ENCODE measurements at places on chromosomes 2 and 18.

DNA sequence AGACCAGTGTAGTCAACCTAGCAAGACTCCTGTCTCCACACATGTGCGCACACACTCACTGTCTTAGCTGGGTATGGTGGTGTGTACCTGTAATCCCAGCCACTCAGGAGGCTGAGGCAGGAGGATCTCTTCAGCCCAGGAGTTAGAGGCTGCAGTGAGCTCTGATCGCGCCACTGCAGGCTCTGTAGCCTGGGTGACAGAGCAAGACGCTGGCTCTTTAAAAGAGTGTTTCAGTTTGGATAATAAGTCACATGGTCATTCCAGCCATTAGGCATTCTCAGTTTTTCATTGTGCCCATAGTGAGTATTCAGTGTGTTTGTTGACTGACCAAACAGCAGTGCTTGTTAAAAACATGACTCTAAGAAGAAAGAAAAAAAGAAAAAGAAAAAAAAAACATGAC, 31.0 kb downstream of the RAB10 start:
- no peak for DNase-seq

- no peak for DNase-seq
Measured at GRCh38 chr2:236888794-236889780, 196.6 kb upstream of the COPS8 start.

DNA sequence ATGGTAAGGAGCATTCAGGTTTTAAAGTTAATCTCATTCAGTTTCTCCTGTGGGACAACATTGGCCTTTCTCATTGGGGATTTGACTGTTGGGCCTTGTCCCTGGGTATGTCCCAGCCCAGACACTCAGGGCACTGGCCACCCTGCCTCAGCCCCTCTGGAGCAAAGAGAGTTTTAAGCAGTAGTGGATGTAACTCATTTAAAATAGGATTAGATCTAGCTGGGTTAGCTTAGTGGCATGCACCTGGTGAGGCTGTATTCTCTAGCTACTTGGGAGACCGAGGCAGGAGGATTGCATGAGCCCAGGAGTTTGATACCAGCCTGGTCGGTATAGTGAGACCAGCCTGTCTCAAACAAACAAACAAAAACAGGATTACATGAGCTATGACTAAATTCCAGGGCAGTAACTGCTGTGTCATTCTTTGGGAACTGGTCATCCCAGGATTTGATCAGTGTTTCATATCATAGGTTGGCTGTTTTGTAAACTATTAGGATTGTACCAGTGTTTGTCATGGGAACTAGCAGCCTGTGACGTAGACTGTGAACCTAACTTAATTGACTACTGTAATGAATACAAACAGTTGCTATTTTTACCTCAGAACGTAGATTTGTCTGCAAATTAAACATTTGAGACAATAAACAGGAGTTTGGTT, 12.5 kb downstream of the INPP4A start:
- no peak for DNase-seq

DNA sequence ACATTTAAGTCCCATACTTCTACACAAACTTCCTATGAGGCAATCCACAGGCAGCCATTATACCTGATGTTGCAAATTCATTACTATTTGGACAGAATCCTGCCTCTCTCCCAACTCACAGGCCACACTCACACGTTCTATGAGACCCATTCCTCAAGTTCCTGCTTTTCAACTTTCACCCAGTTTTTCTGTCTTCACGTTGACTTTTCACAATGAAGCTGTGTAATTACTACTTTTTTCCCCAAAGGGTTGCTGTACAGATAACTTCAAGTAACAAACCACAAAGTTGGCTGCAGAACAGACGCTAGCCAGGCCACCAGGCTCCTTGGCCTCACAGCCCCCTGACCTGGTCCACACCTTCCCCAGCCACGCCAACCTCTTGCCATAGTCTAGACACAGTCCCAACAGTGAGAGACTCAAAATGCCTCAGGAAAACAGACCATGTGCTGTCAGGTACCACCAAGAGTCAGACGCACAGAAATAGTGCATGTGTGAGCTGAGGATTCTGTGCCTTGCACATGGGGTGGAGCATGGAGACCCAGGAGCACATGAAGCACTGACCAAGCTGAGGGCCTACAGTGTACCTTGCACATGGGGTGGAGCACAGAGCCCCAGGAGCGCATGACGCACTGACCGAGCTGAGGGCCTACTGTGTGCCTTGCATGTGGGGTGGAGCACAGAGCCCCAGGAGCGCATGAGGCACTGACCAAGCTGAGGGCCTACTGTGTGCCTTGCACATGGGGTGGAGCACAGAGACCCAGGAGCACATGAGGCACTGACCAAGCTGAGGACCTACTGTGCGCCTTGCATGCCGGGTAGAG, 61.0 kb downstream of the EIPR1 start:
- DNase-seq, result no peak

- DNase-seq, result no peak
Measured at GRCh38 chr2:54708584-54709335, 14.7 kb upstream of the EML6 start.

- DNase-seq, result no peak
Measured at GRCh38 chr2:119231975-119232665, 8.5 kb downstream of the STEAP3 start.

DNA sequence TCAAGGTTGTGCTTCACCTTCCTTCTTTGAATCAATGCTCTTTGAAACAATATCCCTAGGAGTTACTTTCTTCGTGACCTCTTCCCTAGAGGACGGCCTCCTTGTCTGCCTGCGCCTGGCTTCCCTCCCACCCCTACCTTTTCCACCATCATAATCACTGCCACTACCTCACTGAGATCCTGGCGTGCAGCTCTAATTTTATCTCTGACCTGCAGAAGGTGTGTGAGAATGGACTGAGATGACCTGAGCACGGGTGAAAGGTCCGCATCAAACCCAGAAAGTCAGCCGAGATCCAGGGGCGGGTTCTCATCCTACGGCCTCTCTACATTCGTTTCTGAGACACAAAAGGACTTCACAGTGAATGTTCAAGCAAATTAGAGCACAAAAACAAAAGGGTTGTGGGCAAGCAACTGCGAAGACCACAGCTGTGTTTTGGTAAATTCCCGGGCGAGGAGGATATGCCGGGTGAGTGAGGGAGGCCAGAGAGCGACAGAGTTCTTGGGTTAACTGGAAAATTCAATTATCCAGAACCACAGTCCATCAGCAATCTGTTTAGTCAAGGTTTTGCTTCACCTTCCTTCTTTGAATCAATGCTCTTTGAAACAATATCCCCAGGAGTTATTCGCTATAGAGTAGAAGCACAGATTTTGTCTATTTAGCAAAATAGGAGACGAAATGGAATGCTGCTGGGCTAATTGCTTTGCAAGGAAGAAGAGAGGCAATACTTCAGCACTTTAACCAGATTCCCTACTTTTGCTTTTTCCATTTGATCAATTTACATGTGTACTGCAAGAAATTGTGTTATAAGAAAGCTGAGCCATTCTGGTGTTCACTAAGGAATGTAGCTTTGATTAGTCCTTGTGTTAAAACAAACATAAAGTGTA, 212.6 kb downstream of the ACKR3 start:
- DNase-seq, result no peak

Measured in stimulated activated CD4-positive, alpha-beta T cell treated with anti-CD3 and anti-CD28 coated beads, Interleukin-1b, Interleukin-23, amount 100 ng/mL, for 24 hours (primary cell).